OCI-M1 (cell line): ENCODE measurements at places on chromosomes 2 and 18.
A peak's percentile ranks its signal among the peaks of the same experiment; 100 is the strongest.

GRCh38 chr18:3610813-3611212, 160.8 kb downstream of the TGIF1 start:
- no peak for DNase-seq

DNA sequence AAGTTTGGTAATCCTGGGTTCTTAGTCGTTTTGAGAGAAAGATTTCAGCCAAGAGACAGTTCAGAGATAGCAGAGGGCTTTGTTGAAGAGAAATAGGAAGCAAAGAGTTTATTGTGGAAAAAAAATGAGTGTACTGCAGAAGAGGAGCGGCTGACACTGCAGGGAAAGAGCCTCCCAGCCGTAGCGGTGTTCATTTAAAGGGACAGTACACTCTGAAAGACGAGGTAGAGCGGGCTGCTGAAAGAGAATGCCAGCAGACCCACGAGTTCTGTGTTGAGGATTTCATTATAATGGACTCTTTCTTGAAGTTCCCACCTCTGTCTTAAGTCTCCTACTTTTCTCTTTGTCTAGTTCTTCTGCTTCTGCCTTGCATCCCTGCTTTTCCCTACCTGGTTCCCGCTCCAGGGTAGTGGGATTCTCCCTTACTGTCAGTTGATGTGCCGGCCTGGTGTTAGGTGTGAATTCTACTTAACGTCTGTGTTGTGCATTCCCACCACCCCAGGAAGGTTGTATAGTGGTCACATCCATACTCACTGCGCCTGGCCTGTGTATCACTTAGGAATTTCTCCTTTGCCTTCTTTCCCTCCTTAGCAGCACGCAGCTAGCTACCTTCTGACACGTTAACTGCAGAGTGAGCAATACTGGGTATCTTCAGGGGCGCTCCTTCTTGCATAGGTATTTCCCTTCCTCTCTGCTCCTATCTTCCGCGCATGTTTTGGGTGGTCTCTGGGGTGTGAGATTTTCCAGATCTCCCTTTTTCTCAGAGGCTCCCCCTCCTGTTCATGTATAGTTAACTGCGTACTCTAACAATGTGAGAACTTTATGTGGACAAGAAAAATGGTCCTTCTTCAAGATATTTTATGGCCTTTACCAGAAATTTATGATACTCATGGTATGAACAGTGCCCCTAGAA, 164.5 kb downstream of the PTH2R start:
- DNase-seq: peak; percentile 52

- DNase-seq: peak; percentile 91
Observed at GRCh38 chr18:2657788-2658458, 2.4 kb downstream of the SMCHD1 start.

DNA sequence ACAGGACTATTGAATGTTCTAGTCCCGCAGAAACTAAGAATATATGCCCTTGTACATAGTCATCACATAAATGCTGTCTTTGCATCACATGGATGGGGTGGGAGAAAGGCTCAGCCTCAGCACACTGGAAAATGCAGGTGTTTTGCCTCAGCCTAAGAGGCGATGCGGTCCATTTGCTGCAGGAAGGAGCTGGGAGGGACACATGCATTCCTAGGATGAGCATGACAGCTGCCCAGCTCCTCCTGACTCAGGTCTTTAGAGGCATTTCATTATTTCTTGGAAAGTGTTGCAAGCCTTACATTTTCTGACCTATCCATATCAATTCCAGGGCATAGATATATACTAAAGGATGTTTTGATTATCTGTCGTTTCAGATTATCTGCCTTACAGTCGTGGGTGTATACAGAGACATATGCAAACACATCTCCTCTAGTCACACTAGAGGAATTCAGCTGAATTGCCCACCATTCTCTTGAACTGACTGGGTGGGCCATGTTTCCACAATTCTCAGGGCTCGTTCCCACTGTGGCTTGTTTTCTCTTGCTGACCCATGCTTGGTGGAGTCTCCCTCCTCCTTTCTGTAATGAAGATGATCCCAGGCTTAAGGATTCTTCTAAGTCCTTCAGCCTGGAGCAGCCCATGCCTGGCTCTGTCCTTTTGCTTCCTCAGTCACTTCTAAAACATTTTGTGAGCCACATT, 156.9 kb downstream of the SETBP1 start:
- no peak for DNase-seq

DNA sequence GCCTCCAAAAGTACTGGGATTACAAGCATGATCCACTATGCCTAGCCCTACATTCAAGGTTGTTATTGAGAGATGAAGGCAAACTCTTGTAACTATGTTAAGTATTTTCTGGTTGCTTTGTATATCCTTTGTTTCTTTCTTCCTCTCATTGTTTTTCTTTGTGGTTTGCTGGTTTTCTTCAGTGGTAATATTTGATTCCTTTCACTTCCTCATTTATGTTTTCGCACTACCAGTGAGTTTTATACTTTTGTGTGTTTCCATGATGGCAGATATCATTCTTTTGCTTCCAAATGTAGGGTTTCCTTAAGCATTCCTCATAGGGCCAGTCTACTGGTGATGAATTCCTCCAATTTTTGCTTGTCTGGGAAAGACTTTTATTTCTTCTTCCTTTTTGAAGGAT, 90.2 kb downstream of the NCK2 start:
- DNase-seq: peak; percentile 57

DNA sequence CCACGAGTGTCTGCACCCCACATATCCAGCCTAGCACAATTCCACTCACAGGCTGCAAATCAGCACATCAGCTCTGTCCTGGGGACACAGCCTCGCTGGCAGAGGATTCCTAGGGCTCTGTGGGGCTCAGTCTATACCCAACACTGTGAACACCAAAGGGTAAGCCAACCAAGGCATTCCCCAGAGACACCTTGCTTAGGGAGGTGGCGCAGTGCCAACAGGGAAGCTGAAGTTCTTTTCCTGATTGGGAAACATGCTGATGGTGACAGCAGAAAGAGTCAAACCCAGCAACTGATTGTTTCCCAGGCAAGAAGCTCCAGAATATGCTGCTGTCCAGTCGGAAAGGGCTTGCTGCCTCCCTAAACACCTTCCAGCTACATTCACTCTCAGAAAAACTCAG, 55.8 kb downstream of the TTC32 start:
- DNase-seq: no peak

DNA sequence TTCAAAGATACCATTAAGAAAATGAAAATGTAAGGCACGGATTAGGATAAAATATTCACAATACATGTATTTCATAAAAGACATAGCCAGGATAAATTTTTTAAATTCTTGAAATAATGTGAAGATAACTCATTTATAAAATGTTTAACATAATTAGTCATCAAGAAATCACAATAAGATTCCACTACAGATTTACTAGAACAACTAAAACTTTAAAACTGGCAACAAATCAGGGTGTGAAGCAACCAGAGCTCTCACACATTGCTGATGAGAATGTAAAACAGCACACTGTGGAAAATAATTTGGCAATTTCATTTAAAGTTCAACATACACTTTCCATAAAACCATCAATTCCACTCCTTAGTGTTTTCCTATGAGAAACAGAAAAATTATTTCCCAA, 89.6 kb upstream of the UBE2E3 start:
- DNase-seq: no peak

GRCh38 chr2:40409734-40410133, 42.2 kb downstream of the SLC8A1 start:
- no peak for DNase-seq

DNA sequence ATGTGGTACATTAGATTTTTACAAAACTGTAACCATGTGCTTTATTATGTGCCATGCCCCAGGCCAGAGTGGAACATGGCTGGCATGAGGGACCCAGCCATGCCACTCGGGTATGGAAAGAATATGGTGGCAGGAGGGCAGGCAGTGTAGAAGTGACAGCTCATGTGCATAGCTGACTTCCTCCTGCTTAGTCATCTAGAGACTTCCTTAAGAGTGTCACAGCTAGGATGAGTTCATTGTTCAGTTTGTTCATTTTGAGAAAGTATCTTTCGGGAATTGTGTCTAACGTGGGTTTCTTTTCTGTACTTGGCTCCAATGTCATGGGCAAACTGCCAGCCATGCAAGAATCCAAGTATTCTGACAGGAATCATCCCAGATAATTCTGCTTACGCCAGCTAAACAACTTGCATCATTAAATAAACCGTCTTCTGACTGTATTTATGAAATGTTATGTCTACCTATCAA, 94.3 kb upstream of the ITGB6 start:
- DNase-seq: no peak

DNA sequence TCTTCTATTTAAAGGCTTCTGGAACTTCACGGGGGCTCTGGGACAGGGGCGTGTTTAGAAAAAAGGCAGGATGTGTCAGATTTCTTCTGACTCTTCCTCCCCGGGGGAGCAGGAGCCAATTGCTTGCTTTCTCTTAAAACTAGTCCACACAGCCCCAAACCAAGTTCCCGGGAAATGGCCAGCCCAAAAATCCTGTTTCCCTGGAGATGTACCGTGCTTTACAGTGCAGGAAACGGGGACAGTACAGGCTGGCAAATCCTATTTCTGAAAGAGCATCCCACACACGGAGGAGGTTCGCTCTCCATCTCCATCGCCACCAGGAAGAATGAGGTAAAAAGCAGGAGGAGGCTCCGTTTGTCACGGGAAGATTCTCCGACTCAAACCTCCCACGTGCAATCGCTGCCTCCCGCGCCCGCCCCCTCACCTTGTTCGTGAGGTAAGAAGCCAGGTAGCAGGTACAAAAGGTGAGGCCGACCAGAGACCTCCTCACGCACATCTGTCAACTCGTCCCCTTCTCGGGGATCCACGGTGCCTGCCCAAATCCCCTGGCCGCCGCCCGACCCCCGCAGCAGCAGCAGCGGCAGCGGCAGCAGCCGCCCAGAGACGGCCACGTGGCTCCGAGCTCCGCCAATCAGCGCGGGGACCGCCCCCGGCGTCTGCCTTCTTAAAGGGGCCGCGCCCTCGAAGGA, 15.6 kb upstream of the RIOK3 start:
- DNase-seq: peak; percentile 89

- DNase-seq: no peak
Observed at GRCh38 chr2:1318366-1319009, 94.8 kb upstream of the TPO start.

DNA sequence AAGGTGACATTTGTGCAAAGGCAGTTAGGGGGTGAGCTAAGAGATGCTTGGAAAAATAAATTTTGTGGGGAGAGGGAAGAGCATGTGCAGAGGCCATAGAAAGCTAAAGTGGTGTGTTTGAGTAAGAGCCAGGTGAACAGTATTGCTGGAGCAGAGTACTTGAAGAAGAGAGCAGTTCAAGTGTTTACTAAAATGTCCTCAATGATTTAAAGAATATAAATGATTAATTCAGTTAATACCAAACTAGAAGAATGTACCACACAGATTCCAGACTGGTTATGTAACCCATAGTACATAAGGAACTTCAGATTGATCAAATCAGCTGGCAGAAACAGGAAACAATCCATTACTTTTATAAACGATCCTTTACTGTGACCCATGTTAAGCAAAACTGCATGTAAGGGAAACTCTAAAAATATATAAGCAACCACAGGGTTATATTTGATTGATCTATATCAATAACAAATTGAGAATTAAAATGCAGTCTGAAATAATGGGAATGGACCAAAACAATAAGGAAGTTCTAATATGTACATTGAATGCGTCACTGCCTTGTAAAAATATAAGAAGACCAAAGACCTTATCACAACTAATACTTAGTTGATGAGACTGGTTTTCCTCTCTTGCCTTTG, 76.9 kb downstream of the LDAH start:
- DNase-seq: no peak

DNA sequence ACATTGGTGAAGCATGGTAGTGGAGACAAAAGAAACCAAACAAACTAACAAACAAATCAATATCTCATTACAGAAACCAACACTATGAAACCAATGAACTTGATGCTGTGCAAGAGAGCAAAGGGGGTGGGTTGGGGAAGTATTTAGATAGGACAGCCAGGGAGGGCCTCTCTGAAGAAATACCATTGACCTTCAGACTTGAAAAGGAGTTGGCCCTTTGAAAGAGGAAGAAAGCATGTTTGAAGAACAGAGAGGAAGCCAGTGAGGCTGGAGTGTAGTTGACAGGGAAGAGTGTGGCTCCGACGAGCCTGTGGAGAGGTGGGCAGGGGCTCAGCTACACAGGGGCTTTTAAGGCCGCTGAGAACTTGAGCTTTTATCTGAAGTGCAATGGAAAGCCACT, 151.0 kb upstream of the GATA6 start:
- DNase-seq: peak; percentile 61

DNA sequence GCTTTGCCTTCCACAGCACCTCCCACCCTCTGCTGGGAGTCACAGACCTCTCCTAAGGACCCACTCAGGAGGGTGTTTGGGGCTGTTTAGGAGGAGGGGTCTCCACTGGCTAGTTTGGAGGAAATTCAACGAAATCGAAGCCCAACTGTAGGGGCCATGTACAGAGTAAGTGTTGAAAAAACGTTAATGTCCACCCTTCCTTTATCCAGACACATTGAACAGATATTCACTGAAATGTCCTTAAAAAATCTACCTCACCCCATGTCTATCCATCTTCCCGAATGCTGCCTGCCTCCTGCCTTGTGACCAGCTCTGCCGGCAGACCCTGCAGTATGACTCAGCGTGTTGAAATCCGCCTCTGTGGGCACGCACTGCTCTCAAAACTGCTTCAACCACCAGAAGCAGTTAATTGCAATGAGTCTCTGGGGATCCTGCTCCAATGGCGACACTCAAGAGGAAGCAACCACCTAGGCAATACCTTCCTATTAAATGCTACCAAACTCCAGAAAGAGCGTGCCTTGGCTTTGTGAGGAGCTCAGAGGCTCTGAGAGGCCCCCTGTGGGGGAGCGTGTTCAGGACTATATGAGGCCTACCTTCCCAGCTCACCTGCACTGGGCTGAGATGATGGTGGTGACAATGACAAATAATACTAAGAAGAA, 61.4 kb upstream of the RTN4 start:
- DNase-seq: peak; percentile 92

DNA sequence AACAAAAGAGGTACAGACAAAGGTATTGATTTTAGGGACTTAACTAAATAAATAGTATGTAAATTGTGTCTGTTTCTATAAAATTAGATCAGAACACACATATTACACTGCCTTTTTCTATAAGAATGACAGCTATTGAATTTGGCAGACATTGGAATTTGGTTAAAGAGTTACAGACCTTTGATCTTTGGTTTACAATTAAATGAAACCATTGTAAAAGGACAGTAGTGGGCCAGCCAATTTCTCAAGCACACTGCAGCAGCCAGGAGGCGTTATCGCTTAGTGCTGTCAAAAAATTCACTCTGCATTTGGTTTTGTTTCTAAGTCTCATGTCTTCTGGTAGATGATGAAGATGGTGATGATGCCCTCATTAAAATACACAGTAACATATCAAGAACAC, 175.9 kb downstream of the NR4A2 start:
- peak; percentile 8 for DNase-seq
